ENCODE measurements at places on chromosomes 2 and 18.
A peak's percentile ranks its signal among the peaks of the same experiment; 100 is the strongest.

- peak; percentile 11 for DNase-seq
These were observed 43.8 kb upstream of the SLC14A1 start for GRCh38 chr18:45680066-45680690.

DNA sequence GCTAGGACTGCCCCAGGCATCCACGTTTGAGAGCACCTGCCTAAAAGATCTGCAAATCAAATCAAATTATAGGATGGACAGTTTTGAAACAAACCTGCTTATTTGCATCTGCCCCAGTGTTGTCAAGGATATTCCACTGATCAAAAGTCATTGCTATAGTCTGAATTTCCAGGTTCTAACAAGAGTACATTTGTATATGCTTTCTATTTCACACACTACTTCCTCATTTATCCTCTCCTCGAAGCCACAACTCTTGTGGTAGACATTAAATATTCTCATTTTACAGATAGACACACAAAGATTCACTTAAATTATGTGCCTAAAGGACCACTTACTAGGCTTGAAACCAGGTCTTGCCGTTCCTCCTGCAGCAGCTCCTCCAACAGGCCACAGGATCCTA, 11.9 kb upstream of the TET3 start:
- no peak for DNase-seq

GRCh38 chr2:82796132-82796531, 1662.9 kb downstream of the SUCLG1 start:
- no peak for DNase-seq

- DNase-seq: no peak
These were observed 104.6 kb upstream of the CTDP1 start for GRCh38 chr18:79574938-79575525.

GRCh38 chr2:516131-516530, 161.1 kb downstream of the TMEM18 start:
- DNase-seq: no peak

DNA sequence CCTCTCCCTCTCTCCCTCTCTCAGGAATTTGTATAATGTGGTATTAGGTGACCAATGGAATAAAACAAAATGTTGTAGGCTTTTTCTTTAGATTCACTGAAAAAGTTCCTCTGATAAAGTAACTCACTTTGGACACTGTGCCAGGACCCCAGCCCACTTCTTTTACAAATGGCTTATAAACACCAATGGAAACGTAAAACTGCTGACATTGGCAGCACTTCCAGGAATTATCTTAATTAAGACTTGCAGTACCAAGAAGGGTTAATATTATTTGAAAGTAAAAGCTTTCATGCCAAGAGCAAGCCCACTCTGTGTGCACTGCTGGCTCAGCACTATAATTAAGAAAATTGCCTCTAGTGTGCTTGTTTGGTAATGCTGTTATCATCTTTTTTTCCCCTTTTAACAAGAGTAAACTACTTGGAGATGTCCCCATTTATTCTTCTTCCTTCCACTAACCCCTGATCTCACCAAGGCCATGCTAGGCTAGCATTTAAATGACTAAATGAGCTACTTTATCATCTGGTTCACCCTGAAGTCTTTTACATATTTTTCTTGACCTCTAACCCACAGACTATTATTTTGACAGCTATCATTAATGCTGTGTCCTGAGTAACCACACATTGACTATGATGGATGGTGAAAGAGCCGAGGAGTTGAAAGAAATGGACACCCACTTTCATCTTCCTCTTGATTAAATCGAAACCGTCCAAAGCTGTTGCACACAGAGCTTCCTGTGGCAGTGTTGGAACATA, 232.2 kb upstream of the ETAA1 start:
- DNase-seq: no peak

DNA sequence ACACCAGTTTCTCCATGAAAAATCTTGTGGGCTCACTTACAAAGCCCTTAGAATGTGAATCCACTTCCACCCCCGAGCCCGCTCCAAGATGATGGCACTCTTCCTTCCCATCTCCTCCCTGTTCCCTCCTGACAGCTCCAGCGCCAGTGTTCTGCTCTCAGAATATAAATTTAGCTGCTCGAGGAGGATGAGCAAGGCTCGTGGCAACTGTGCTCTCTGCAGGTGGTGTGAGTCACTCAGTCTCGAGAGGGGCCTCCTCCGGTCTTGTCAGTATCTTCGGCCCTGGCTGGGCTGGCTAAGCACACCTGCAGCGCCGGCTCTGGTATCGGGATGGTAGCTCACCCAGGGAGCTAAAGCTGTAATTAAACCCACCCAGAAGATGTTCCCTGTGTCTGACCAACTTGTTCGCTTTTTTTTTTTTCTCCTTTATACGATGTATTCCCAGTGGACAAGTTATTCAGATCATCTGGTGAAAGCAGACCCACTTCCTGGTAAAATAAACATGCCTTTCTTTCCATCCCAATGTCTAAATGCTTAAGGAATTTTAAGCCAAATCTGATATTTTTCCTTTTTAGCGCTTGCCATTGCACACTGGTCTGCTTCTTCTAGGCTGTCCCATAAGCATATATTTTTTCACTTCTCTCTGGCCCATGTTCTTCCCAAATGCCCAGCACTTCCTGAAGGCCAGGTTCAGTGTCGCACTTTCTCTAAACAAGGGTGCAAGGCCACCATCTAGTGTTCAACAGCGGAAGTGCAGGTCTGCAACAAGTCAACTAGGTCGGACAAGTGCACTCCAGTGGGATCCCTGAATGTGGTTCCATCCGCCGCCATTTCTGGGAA, 31.4 kb upstream of the YPEL5 start:
- peak; percentile 79 for DNase-seq

DNA sequence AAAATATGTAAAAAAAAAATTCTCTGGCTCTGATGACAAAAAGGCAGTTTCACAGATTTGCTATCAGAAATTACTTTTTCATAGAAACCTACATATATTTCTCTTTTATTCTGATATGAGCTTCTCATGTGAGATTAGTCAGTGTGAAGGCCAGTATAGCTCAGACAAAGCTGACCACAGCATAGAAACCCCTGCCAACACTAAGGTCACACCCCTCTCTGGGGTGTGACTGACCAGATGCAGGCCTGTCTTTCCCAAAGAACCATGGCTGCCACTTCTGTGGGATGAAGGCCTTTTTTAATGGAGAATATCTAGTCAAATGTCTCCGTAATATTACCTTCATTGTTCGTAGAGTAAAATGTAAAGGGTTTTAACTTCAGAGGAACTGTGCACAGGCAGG, 330.3 kb upstream of the KCNJ3 start:
- no peak for DNase-seq

- no peak for DNase-seq
These were observed 37.3 kb downstream of the RNU4ATAC start for GRCh38 chr2:121567957-121568409.

GRCh38 chr18:5238371-5238976, 41.4 kb upstream of the AKAIN1 start:
- no peak for DNase-seq

GRCh38 chr2:51976623-51977022, 944.7 kb upstream of the NRXN1 start:
- DNase-seq: no peak

DNA sequence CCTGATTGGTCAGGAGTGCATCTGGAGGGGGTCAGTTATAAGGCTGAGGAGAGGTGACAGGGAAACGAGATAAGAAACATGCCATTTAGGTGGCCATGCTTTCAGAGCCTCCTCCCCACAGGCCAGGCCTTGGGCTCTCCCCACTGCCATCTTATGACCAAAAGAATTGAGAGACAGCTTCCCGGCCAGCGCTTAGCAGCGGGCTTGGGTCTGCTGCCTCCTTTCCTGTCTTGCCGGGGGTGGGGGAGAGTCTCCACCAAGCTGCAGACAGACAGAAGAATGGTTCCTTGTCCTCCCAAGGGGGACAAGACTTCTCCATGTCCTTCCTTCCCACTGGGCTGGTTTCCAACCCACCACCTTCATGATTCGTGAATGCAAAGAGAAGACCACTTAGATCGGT, 171.3 kb downstream of the SMAD7 start:
- DNase-seq: no peak

DNA sequence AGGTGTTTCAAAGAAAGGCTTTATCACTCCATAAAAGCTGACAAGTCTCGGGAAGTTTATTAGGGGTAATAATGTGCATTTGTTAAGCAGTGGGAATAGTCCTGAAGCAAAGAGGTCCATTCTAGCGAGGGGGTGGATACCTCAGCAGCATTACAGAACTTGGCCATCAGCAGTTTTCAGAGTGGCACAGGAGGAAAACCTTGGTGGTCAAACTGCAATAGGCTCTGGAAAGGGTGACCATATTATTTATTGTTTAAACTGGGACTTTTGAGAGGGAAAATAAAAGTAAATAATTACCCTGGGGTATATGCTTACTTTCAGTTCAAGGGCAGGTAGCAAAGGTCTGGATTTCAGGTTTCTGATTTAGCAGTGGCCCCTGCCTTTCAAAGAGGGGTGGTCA, 115.5 kb upstream of the KLHL14 start:
- DNase-seq: no peak

DNA sequence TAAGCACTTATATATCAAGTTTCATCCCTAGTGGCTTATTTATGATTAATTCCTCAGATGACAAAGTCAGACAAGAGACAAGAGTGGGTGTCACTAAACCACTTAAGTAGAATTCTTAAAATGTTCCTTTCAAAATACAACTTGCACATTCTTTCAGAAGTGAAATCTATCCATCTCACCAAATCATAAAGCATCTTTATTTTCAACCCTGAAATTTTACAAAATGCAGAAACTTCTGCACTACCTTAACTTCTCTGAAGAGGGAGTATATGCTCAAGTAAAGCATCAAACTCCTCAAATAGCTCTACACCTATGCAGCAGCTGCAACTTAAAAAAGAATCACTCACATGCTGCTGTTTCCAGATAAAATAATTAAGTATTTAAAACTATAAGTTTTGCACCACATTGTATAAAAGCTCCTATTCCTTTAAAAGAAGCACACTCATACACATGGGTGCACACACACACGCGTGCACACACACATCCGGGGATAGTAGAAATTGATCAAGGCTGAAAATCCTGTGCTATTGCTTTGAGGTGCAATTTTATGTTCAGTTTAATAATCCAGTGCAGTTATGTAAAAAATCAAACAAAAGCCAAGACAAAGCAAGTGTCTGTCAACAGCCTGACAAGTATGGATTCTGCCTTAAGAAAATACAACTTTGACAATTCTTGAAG, 244.5 kb downstream of the TCF4 start:
- DNase-seq: no peak

DNA sequence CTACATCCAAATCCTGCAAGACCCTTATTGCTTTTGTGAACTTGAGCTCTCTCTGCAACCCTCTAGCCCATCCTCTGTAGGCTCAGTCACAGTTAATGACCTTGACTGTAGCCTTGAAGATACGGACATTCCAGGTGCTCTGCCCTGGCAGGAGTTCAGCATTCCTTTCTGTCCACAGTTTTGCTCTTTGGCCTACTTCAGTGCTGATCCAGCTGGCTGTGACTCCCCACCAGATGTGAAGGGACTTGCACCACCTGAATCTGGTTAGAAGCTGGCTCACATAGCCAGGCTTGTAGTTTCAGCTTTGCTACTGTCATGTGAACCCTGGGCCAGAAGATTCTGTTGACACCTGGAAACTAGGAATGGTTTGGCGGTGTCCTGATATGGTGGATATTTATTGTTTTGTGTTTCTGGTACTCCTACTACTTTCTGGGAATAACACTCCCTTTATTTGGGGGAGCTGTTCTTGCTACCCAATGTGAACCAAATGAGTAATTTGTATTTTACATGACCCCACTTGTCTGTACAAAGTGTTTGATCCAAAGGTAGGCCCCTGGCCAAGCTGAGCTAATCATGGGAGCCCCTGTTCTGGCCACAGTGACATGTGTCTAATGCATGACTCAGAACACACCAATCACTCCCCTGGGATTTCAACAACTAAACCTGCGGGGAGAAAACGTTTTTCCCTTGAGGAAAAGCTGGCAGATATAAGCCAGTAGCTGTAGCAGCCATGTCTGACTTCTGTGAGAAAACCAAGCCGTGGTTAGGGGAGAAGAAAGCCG, 73.4 kb downstream of the CDCA7 start:
- no peak for DNase-seq

- DNase-seq: no peak
These were observed 215.0 kb upstream of the AGAP1 start for GRCh38 chr2:235278771-235279355.

- DNase-seq: no peak
These were observed 62.5 kb downstream of the GNAL start for GRCh38 chr18:11751341-11752115.

- no peak for DNase-seq
These were observed 71.3 kb upstream of the NYAP2 start for GRCh38 chr2:225328192-225328591.

DNA sequence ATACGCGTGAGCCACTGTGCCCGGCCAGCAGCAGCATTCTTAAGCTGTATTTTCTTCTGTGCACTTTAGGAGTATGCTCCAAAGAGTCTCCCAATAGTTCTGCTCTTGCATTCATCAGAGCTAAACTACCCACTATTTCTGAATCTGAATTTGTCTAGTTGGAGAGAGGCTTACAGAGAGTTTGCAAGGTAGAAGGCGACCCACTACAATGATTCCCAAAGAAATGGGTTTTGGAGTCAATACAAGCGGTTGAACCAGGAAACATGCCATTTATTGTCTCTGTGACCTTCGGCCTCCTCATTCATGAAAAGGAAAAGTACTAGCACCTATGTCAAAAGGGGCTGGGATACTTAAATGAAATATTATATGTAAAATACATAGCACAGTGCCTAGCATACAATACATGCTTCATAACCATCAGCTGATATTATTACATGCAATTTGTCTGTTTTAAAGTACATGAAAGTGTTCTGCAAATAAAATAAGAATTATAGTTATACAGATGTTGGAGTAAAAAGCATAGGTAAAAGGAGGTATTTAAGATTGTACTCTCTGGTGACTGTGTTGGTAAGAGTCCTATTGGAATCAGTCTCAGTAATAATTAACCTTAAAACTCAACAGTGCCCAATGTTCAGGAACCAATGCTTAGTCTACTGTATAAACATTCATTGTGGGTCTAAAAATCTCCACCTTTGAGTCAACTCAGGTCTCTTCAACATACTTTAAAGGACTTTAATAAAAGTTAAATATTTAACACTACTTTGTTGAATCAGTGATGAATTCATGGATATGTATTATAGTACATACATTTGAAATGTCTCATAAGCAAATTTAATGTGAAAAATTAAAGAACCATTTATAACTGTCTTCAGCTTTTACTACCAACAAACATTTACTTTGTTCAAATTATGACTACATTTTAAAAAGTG, 89.8 kb upstream of the GRB14 start:
- no peak for DNase-seq

- DNase-seq: no peak
These were observed 236.2 kb downstream of the ETAA1 start for GRCh38 chr2:67633212-67633856.

DNA sequence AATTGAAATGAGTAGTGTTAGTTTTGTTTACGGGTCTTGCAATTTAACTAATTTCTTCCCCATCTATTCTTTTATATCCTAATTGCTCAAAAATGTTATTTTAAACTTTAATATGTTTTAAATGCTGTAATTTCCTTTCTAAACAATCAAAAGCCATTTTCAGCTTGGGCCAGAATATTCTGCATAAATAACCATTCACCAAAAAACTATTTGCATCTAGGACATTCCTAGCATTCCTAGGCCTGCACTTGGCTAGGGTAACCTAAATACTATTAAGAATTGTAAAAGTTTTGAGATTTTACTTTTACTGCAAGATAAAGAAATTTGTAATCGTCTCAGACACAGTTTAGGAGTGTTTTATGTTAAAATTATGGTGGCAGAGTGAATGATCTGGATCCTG, 7.8 kb upstream of the ETAA1 start:
- DNase-seq: no peak

- no peak for DNase-seq
These were observed 34.4 kb downstream of the MAP2 start for GRCh38 chr2:209458008-209458979.

- DNase-seq: no peak
These were observed 245.4 kb downstream of the GALR1 start for GRCh38 chr18:77495079-77495478.

- DNase-seq: no peak
These were observed 1399.6 kb upstream of the ZEB2 start for GRCh38 chr2:145919477-145919876.

Measured in activated CD8-positive, alpha-beta memory T cell treated with anti-CD3 and anti-CD28 coated beads for 24 hours (primary cell).